Activated T-cell treated with anti-CD3 and anti-CD28 coated beads for 4 hours (primary cell): ENCODE measurements at places on chromosomes 6 and 20.

DNA sequence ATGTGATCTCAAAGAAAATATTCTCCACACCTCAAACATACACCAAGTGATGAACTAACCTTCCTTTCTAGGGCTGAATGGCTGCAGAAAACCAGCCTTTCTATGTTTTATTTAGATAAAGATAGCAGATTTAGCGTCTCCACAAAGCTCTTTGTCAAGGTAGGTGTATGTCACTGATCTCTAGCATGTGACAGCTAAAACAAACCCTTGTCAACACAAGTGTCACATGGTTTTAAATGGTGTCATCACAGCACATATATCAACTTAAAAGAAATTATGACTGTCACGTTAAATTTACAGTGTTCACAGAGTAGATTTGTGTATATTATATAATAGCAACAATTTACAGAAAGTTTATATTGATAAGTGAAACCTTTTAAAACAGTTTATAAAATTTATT, 58.3 kb downstream of the TENT5A start:
- no peak for DNase-seq

GRCh38 chr6:114810468-114810867, 467.6 kb upstream of the HS3ST5 start:
- DNase-seq: no peak

- no peak for DNase-seq
Measured at GRCh38 chr20:62640870-62641269, 1.4 kb upstream of the SLCO4A1 start.

GRCh38 chr6:168247443-168248147, 72.0 kb downstream of the DACT2 start:
- no peak for DNase-seq

GRCh38 chr6:11018225-11018624, 25.9 kb downstream of the ELOVL2 start:
- DNase-seq: no peak

- no peak for DNase-seq
Measured at GRCh38 chr20:37315021-37315451, 25.6 kb downstream of the MANBAL start.

DNA sequence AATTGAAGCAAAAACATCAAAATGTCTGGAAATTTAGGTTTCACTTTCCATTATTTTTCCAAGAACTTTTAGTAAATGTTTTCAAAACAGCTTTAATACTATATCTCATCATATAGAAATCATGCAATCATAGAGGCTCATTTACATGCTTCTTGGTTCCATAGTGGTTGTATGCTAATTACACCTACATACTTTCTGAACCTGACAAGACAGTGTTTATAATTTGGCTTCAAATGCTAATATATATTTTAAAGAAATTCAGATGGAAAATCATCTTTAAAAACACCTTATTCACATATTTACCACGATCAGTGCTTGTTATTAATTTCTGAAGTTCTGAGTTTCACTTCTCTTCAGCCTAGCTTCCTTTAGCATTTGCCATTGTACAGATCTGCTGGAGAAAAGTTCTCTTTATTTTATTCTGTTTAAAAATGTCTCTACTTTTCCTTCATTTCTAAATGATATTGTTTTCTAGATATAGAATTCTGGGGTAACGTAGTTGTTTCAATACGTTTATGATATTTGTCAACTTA, 89.9 kb downstream of the PLCB1 start:
- DNase-seq: no peak

- no peak for DNase-seq
Measured at GRCh38 chr20:50848846-50849673, 54.2 kb downstream of the BCAS4 start.
